ENCODE measurements at places on chromosomes 6 and 20.

GRCh38 chr6:110823146-110823545, 7.9 kb upstream of the CDK19 start:
- no peak for DNase-seq

DNA sequence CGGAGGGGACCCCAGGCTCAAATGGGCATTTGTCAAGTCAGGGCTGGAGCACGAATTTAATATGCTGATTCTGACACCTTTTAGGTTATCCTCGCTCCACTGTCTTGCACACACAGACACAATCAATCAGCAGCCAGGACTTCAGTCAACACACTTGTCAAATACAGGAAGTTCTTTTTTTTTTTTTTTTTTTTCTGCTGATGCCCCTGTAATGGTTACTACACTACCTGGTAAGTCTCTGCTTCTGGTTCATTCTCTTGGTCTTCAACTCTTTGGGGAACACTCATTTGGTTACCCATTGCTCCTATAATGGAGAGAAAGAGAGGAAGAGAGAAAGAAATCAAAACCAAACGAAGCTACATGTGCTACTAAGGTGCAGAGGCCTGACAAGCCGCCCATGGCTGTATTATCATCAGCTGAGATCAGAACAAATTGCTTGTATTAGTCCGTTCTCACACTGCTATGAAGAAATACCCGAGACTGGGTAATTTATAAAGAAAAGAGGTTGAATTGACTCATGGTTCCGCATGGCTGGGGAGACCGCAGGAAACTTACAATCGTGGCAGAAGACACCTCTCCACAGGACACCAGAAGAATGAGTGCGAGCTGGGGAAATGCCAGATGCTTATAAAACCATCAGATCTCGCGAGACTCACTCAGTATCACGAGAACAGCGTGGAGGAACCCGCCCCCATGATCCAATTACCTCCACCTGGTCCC, 11.8 kb downstream of the BCAS1 start:
- DNase-seq = no peak

- DNase-seq = no peak
Measured at GRCh38 chr6:41651962-41652657, 13.8 kb downstream of the MDFI start.

- DNase-seq = no peak
Measured at GRCh38 chr6:31586008-31586407, at the start of gene LST1. Gene LST1, plus strand, starts transcription at chr6:31586277. Its CDS starts 1,023 bp downstream, at chr6:31587300.

- DNase-seq = no peak
Measured at GRCh38 chr20:55515832-55516231, 489.5 kb downstream of the CBLN4 start.

GRCh38 chr6:72822023-72822422, 200.2 kb downstream of the KCNQ5 start:
- no peak for DNase-seq

DNA sequence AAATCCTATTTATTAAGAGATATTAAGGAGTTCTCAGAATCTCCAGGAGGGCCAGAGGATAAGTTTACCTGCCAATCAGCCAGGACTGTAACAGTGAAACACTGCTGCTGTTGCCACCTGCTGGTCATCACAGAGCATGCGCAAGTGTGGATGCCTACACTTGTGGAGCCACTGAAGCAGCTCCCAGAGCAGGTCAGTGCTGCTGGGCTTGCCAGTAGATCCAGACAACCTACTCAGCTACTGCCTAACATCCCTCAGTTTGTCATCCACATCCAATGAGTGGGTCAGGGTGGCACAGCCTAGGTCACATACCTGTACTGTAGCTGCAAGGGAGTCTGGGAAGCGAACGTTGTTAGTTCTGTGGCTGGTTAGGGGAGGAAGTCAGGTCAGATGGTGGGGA, 18.3 kb upstream of the NHSL1 start:
- DNase-seq = no peak

Data from spinal cord (tissue), 10 donors.